ENCODE measurements at places on chromosomes 7 and 10.

GRCh38 chr7:44282601-44283171 lies 42.7 kb downstream of the CAMK2B start:
- no peak for DNase-seq

DNA sequence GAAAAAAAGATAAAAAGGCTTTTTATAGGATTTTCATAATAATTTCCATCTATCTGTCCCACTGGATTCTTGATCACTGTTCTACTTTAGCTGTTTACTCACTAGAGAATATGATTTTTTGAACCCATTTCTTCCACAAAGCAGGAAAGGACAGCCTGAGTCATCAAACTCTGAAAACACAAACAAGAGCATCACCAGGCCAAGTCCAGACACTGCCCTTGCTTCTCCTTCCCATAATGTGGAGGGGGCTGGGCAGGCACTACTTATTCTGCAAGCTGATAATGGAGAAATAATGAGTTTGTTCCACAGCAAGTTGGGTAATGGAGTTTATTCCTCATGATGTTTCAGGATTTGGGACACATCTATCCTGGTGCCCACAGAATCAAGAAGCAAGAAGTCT lies 13.0 kb upstream of the KCNIP2 start:
- DNase-seq, result no peak

GRCh38 chr10:31157123-31158010 lies 125.7 kb upstream of the ZNF438 start:
- no peak for DNase-seq

GRCh38 chr7:27921081-27921836 lies 181.3 kb downstream of the TAX1BP1 start:
- no peak for DNase-seq

DNA sequence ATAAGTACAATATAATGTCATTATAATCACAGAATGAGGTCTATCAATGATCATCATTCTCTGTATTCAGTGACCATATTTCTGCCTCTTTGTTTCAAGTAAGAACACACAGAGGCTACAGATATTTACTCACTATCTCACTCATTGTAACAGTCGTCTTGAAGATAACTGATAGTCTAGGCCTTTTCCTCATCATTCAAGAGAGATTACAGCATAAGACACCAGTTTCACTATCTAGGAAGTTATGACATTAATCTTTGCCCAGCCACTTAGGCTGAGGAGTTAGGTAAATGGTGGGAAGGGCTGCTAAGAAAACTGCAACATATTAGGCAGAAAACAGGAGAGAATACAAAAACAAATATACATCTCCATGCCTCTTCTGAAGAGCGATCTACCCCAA lies 125.3 kb downstream of the CHCHD3 start:
- no peak for DNase-seq

- no peak for DNase-seq
Measured at GRCh38 chr10:48472501-48473069, 132.3 kb downstream of the ARHGAP22 start.

DNA sequence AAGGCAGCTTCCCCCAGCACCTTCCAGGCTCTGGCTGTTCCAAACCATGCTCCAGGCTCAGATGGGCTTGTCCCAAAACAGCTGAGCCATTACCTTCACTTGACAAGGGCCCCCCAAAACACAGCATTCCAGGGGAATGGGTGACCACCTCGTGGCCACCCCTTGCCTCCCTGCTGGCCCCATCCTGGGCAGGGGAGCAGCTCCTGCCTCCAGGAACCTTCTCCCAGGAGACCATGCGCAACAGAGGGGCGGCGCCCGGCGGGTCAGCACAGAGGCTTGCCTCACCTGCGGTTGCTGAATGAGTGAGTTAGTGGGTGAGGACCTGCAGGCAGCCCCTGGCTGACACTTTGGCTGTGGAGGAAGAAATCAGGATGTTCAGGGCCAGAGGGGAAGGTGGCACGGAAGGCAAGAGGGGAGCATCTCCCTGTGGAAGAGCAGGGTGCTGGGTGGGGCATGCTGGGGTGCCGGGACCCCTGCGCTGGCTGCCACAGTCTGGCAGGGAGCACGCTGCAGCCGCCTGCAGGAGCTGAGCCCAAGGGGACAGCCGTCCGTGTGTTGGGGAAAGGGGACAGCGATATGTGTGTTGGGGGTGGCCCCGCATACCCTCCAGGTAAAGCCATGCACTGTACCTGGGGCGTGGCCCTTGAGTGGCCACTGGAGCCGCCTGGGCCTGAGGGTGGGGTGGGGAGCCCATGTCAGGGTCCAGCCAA lies 54.7 kb downstream of the PWWP2B start:
- no peak for DNase-seq

- DNase-seq, result no peak
Measured at GRCh38 chr7:158695726-158696452, 8.7 kb downstream of the NCAPG2 start.

DNA sequence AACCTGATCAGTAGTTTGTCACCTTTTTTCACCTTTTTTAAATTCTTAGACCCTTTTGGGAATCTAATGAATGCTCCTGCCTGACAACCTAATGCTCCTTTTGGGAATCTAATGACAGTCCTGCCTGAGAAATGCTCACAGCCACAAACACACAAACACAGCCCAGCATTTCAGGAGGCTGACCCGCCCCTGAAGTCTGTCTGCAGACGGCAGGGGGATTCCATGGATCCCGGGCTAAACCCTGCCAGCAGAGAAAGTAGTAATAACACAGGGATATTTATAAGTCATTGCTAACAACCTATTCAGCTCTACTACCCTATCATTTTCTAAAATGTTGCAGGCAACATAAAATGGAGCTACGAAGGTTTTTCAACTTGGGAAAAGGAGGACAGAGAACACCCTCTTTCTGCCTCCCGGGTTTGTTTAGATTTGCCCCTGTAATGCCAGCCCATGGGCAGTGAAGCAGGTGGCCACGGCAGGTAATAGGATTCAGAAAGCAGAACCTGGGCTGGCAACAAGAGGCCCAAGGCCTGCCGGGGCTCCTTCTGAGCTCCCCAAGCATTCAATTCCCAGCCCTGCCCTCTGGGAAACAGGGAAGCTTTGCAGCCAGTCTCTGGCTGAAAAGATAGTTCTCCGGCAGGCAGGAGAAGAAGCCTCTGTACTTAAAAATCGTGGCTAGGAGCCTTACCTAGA lies 65.2 kb downstream of the CREB3L2 start:
- DNase-seq, result no peak

GRCh38 chr7:108037140-108037539 lies 34.2 kb upstream of the LAMB1 start:
- DNase-seq, result no peak

- DNase-seq, result no peak
Measured at GRCh38 chr7:120370954-120371353, 98.0 kb downstream of the KCND2 start.

- DNase-seq, result no peak
Measured at GRCh38 chr10:118276204-118276603, 65.9 kb downstream of the FAM204A start.

DNA sequence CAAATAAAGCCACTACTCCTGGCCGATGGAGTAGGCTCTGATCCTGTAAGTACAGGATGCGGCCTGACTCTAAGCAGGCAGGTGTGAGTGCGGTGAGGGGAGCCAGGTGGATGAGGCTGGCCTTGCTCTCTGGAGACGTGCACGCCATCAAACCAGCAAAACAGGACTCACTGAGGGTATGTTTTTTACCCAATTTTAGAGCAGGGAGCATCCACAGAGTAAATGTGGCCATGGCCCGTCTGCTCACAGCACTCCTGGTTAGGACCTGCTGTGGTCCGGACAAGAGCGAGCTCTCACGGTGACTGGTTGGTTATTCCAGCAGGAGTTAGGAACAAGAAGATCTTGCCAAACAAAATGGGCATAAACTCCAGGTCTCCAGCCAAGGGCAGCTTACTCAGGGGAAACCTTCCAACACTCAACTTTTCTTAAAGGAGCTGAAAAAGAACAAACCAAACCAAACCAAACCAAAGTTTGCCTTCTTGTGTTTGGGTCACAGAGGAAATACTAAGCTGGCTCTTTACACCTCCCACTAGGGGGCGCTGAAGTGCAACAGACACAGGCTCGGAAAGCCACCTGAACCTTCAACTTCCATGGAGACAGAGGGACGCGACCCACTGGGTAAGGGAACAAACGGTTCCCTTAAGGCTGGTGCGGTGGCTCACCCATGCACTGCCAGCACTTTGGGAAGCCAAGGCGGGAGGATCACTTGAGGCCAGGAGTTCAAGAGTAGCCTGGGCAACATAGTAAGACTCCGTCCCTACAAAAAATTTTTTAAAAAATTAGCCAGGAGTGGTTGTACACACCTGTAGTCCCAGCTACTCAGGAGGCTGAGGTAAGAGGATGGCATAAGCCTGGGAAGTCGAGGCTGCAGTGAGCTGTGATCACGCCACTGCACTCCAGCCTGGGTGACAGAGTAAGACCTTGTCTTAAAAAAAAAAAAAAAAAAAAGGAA lies 122.4 kb downstream of the CLEC2L start:
- DNase-seq, result peak; percentile 88

GRCh38 chr10:132910901-132911785 lies 31.2 kb downstream of the CFAP46 start:
- no peak for DNase-seq

- DNase-seq, result no peak
Measured at GRCh38 chr7:51325261-51325676, 8.7 kb upstream of the COBL start.

Data from stimulated activated CD4-positive, alpha-beta T cell treated with anti-CD3 and anti-CD28 coated beads, Interleukin-2, amount 100 ng/mL, for 24 hours (primary cell).